Skeletal muscle cell (primary cell): ENCODE measurements at places on chromosomes 7 and 10.

- no peak for DNase-seq
Observed at GRCh38 chr7:12695965-12696364, 8.5 kb downstream of the ARL4A start.

DNA sequence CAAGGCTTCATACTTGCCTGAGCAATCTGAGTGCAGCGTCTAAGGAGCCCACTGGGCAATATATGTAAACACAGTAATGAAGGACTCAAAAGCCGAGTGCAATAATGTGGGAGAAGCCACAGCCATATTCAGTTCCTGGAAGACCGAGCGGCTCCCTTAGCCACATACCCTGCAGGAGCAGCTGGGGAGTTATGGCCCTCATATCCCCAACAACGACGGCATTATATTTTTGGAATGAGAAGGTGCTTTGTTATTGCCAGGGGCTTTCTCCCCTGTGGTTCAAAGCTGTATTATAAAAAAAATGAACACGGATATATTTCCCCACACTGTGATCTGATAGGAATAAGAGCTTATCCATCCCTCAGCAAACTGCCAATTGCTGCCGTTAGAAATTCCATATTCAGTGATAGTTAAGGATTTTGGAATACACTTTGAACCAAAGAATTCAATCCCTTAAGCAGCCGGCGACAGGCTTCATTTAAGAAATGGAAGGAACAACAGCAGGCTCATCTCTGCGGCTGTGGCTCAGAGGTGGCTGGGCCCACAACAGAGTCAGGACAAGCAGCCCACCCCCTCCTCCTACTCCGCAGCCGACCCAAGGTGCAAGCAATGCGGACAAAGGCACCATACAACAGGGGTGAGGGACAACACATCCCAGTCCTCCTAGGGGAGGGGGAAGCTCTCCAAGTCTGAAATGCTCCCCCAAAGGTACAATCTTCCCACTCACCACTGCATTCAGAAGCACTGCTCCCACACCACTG lies 77.2 kb downstream of the TNS3 start:
- DNase-seq: no peak

- DNase-seq: peak; percentile 36
Observed at GRCh38 chr10:18681366-18681765, 22.1 kb downstream of the ARL5B start.

- DNase-seq: peak; percentile 4
Observed at GRCh38 chr7:48182718-48183369, 11.6 kb downstream of the ABCA13 start.

- DNase-seq: no peak
Observed at GRCh38 chr7:35731349-35731748, 36.4 kb upstream of the HERPUD2 start.

GRCh38 chr7:112199035-112199655 lies 7.1 kb downstream of the DOCK4 start:
- DNase-seq: no peak

DNA sequence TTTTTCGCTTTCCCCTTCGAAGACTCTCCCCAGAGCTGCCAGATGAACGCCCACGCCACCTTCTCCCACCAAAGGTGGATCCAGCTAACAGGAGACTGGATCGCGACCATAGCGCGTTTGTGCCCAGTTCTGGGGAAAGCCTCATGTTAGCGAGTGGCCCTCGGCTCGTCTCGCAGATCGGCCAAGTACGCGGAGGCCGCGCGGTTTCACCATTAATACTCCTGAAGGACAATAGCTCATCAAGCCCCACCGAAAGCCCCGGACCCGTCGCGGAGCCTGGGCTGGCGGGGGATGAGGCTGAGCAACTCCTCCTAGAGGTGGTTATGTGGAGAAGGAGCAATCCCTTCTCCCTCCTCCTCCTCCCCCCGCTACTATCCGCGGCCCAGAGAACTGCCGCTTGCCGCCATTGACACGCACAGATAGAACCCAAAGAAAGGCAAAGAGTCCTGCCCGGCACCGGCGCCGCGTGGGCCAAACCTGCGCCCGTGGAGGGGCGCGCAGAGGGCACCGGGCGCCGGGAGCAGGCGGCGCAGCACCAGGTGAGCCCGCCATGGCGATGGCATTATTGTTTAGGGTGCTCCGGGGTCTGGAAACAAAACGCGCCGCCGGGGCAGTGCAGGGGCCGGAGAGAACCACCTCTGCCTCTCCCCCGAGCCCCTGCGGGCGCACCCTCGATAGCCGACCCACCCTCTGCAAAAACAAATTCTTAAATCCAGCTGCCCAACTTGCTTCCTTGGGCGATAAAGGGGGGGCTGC lies at the start of gene MACROH2A2:
Gene MACROH2A2, plus strand, starts transcription at position 385 of the 756 bp plus-strand sequence. CDS start 22,813 bp downstream, outside the sequence.
- peak; percentile 17 for DNase-seq

GRCh38 chr7:157854066-157854891 lies 517.5 kb downstream of the DNAJB6 start:
- DNase-seq: no peak

GRCh38 chr10:26464632-26465280 lies 26.6 kb downstream of the APBB1IP start:
- DNase-seq: no peak

- DNase-seq: no peak
Observed at GRCh38 chr7:15781944-15782343, 95.5 kb upstream of the MEOX2 start.

GRCh38 chr10:60283397-60283796 lies 106.3 kb downstream of the ANK3 start:
- no peak for DNase-seq

DNA sequence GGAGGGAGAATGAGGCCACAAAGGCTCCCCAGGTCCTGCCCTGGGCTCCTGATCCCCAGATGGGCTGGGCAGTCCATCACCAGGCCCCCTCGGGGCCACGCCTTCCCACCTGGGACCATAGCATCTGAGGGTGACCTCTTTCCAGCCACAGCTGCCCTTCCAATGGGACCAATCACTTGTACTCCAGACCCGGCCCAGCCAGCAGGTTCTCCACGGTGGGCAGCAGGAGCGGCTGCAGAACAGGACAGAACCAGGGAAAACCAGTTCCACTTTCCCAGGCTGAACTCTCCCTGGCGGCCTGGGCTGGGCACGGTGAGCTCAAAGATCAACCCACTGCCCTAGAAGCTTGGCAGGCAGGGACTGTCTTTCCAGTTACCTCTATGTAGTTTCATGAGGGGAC lies 257.6 kb downstream of the MAD1L1 start:
- no peak for DNase-seq

DNA sequence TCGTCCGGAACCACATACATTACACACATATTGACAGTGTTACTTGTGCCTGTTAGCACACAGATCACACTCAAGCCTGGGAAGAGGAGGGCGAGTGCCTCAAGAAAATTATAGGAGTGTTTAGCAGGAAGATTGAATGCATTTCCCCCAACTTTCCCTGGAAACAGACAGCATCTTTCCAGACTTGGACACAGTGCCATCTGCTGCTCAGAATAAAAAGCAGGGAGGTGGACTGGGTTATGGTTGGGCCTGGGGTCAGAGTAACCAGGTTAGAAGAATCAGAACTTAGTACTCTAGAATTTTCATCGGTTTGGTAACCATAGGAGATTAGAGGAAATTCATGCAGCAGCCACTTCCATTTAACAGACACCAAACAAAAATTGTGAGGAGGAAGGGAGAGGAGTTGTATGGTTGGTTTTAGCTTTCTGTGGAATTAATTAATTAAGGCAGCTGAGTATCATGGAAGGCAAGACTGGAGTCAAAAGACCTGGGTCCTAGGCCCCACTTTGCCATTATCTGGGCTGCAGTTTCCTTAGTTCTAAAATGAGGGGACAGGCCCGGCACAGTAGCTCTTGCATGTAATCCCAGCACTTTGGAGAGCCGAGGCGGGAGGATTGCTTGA lies 43.4 kb upstream of the OPTN start:
- DNase-seq: no peak

DNA sequence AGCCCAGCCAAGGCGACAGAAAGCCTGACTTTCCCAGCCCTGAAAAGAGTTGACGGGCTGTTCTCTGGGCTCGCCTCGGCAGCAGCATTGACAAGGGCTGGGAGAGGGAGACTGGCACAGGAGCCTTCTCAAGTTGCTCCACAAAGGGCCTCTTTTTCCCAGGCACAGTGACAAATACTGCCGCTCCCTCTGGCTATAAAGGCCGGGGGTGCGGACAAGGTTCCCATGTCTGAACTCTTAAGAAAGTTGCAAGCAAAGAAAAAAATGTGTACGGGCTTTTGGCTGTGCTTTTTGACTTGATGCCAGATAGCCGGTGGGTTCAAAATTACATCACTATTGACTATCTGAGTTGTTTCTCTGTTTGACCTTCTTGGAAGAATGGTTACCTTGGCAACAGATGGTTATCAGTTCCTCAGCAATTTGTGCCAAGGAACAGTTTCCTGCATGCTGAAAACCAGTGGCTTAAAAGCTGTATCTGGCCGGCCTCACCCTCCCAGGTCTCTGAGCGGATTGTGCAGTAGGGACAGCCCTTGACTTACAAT lies 115.9 kb upstream of the EEPD1 start:
- peak; percentile 59 for DNase-seq

- DNase-seq: no peak
Observed at GRCh38 chr7:73718905-73719805, at the start of gene STX1A. Gene STX1A, minus strand, starts transcription at chr7:73719669. Its CDS starts 38 bp downstream, at chr7:73719631.

- no peak for DNase-seq
Observed at GRCh38 chr7:117384688-117385362, 42.5 kb downstream of the ASZ1 start.

DNA sequence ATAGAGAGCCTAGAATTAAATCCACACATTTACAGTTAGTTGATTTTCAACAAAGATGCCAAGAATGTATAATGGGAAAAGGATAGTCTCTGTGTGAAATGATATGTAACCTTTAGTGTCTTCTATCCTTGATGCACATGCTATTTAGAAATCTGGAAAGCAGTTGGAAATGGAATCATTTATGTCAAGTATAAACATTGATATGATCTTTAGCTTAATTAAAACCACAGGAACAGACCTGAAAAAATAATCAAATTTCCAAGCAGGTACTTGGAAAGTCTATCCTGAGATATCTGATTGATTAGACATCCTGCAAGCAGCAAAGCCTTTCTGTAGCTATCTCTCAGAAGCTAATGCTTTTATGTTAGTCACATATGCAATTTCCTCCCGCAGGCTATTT lies 24.4 kb upstream of the SRI start:
- no peak for DNase-seq

DNA sequence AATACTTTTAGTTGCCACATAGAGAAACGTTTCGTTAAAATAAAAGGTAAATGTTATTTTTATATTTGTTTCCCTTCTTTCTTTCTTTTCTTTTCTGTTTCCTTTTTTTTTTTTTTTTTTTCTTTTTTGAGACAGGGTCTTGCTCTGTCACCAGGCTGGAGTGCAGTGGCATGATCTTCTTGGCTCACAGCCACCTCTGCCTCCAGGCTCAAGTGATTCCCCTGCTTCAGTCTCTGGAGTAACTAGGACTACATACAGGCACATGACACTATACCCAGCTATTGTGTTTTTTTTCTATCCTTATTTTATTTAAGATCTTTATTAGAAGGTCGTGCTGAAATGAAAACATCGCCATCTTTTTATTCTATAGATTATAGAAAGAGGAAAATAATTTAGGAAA lies 661.8 kb upstream of the MBL2 start:
- no peak for DNase-seq

- peak; percentile 40 for DNase-seq
Observed at GRCh38 chr7:88218836-88219605, 817 bp downstream of the SRI start.

GRCh38 chr10:133372507-133372906 lies 647 bp downstream of the ECHS1 start:
- no peak for DNase-seq

DNA sequence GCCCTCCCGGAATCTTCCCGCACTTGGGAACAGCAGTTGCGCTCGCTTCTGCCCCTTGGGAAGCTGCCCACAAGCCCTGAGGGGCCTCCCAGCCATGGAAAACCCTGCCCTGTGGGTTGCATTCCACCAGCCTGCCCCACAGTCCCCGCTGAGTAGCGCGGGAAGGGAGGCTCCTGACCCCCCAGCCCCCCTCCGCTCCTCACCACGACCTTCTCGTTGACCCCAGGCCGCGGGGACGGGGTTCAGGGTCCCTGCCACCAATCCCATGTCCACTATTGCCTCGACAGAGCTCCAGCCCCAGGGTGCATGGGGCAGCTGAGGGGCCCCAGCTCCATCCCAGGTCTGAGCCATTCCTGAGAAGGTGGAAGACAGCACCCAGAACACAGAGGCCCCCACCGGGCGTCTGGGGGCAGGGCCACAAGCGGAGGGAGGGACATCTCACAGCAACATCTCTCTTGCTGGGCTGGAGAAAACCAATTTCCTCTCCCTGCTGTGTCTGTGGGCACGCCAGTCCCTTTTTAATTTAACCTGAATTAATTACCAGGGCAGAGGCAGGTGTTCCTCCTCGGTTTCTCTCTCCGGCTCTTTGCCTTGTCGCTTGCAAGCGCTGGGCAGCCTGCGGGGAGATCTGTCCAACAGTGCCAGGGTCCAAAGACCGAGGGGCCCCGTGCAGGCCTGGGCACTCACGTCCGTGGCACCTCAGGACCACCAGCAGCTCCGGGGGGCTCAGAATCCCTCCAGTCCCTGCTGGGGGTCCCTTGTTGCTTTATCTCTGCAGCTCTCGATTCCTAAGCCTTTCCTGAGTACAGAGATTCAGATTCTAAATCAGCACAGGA lies 57.9 kb downstream of the FOXL3 start:
- DNase-seq: no peak

DNA sequence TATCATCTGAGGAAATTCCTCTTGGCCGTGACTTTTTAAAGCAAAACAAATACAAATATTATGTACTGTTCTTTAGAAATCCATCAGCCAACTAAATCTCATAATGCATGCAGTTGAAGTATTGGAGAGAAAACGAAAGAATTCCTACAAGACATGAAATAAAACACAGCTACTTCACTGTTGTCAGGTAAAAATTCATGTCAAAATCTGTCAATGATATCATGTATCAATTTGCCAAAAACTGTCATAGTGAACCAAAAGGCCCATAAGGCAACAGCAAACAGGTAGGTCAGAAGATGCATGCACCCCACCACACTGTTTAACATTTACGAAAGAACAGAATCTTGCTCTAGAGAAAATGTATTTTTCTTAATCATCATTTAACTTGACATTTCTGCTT lies 2.3 kb downstream of the GPR22 start:
- DNase-seq: no peak

DNA sequence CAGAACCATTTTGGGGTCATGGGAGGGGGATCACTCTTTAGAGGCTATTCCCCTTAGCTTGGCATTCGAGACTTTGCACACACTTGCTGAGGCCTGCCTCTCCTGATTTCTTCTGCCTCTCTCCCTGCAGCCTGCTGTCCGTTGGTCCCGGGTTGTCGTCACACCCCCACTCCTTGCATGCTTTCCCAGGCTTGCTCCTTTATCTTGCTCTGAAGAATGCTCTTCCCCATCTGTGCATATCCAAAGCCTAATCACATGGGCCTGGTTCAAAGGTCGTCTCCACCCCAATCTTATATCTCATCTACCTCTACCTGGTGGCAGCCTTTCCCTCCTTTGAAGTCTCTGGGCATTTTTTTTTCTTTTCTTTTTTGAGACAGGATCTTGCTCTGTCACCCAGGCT lies 24.3 kb upstream of the EMX2 start:
- no peak for DNase-seq

GRCh38 chr7:66013938-66014337 lies 31.9 kb upstream of the GUSB start:
- DNase-seq: peak; percentile 9

GRCh38 chr10:67772894-67773511 lies 65.0 kb downstream of the DNAJC12 start:
- peak; percentile 56 for DNase-seq
